ENCODE measurements at places on chromosomes 6 and 20.

GRCh38 chr20:4886771-4887527, 114.4 kb downstream of the SLC23A2 start:
- DNase-seq, result no peak

GRCh38 chr6:44342489-44342888, at the start of gene SPATS1:
Gene SPATS1 (plus strand): TSS chr6:44342650. CDS start chr6:44343096, 446 bp downstream.
- DNase-seq, result no peak

GRCh38 chr6:11778648-11779328, at the start of gene ADTRP:
Gene ADTRP (minus strand): TSS chr6:11778803. CDS start chr6:11778759, 44 bp downstream.
- DNase-seq, result no peak

DNA sequence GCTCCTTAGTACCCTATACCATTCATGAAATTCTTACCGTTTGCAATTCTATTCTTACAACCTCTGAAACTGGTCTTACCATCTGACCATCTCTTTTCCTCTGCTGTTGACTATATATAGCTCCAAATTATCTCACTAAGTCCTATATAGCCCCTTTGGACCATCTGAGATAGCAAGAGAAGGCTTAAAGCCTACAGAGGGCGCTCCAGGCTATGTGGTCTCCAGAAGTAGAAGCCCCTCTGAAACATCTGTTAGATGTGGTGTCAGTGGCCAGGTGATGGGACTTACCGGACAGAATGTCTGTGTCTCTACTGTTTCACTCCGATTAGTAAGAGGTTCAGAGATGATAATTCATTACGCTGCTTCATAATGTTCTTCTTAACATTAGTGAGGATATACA, 140.7 kb upstream of the BMP2 start:
- DNase-seq, result no peak

DNA sequence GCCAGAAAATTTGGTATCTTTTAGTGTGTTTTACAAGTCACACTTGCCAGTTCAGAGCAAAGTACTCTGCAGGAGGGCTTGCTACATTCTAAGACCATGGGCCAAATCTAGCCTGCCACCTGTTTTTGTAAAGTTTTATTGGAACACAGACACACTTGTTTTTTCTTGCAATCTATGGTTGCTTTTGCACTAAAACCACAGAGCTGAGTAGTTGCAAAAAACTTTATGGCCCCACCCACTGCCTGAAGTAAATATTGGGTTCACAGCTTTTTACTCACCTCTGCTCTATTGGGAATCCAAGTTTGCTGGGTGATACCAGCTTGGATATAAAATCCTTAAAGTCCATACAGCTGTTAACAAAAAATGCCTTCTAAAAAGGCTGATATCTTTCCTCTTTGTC, 109.0 kb downstream of the ZFP64 start:
- DNase-seq, result no peak

- no peak for DNase-seq
Observed at GRCh38 chr6:107794771-107795170, 29.3 kb downstream of the SCML4 start.

DNA sequence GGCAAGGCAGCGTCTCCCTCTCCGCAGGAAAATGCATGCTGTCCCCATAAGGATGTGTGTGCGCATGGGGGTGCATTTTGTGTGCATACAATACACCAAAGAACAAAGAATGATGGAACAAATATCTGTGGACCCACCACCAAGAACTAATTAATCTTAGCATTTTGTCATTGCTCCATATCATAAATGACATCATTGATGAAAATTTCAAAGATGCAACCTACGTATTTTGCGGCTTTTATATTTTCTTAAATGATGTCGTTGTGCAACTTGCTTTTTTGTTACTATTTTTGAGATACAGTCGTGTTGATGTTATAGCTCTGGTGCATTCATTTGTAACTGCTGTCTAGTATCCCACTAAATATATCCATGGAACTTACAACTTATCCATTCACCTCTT, 89.7 kb downstream of the SERAC1 start:
- DNase-seq, result no peak

DNA sequence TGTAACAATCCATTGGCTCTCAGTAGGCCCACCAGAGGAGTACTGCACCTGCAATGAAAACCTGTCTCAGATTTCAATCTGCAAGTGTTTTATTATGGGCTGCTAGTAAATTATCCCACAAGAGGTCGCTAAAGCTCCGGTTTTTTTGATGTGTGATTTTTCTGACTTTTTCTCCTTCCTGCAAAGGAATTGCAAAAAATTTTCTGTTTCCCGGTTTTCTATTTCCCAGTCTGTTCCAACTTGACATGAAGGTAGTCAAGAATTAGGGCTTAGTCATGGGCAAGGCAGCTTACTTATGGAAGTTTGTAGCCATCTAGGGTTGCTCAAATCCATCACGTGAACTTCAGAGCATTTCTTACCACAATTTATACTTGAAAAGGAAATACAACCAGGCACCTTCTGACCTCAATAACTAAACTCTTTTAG, 38.5 kb upstream of the AHI1 start:
- peak; percentile 59 for DNase-seq

GRCh38 chr6:113924312-113924723, 46.6 kb downstream of the HDAC2 start:
- DNase-seq, result no peak

- DNase-seq, result no peak
Observed at GRCh38 chr6:38549180-38549579, 90.5 kb downstream of the BTBD9 start.

DNA sequence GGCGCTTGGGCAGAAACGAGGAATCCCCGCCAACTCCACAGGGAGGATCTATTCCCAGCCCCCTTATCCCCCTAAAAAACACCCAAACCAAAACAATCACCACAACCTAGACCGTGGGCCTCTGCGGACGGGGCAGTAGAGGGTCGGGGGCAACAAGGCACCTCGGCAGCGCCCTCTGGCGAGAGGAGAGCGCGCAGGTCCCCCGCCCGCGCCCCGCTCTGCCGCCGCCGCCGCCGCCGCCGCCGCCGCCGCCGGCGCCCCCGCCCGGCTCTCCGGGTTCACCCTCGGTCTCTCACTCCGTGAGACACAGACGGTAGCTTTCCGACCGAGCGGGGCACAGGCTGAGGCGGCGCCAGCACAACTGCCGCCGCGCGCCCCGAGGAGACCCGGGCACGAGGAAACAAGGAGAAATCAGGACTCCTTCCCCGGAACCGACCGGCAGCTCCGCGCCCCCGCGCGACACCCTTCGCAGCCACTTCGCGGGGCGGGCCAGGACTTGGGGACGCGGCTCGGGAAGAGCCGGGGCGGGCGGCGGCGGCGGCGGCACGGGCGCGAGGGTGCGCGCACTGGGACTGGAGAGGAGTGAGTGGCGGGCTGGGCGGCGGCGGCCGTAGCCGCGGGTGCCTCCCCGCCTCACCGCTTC, at the start of gene SLC35F1:
Gene SLC35F1 (plus strand): TSS at position 307 of the 643 bp plus-strand sequence.
- peak; percentile 7 for DNase-seq

DNA sequence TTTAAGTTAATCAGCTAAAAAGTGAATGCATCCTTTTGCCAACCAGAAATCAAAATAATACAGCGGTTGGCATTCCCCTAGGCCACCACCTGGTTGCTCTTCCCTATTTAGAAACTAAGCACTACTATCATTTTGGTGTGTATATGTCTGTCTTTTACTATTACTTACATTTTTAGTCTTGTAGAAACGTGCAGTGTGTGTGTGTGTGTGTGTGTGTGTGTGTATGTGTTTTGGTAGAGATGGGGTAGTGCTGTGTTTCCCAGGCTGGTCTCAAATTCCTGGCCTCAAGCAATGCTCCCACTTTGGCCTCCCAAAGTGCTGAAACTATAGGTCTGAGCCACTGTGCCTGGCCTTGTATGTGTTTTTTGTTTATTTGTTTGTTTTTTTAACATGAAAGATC, 27.4 kb downstream of the MYO6 start:
- no peak for DNase-seq

DNA sequence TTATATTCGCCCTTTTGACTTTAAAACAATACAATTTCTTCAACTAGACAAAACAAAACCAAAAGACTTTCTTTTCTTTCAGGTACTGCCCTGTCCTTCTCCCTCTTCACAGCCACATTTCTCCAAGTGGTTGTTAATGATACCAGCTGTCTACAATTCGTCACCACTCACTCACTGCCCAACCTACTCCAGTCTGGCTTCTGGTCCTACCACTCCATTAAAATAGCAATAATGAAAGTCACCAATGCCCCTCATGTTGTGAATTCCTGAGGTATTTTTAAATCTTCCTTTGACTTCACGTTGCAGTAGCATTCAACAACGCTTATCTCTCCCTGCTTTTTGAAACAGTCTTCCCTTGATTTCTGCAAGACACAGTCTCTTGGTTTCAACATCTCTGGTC, 11.6 kb upstream of the MAN1A1 start:
- DNase-seq, result no peak

DNA sequence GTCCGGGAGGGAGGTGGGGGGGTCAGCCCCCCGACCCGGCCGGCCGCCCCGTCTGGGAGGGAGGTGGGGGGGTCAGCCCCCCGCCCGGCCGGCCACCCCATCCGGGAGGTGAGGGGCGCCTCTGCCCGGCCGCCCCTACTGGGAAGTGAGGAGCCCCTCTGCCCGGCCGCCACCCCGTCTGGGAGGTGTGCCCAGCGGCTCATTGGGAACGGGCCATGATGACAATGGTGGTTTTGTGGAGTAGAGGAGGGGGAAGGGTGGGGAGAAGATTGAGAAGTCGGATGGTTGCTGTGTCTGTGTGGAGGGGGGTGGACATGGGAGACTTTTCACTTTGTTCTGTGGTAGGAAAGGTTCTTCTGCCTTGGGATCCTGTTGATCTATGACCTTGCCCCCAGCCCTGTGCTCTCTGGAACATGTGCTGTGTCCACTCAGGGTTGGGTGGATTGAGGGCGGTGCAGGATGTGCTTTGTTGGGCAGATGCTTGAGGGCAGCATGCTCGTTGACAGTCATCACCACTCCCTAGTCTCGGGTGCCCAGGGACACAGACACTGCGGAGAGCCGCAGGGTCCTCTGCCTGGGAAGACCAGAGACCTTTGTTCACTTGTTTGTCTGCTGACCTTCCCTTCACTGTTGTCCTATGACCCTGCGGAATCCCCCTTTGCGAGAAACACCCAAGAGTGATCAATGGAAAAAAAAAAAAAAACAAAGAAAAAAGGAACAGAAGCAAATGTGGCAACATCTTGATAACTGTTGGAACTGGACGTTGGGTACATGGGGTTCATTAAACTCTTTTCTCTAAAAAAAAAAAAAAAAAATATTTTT, 15.7 kb upstream of the E2F1 start:
- DNase-seq, result no peak

- no peak for DNase-seq
Observed at GRCh38 chr20:43752561-43753301, 25.9 kb upstream of the GTSF1L start.

GRCh38 chr6:106453756-106454367, 93.3 kb downstream of the CRYBG1 start:
- no peak for DNase-seq

DNA sequence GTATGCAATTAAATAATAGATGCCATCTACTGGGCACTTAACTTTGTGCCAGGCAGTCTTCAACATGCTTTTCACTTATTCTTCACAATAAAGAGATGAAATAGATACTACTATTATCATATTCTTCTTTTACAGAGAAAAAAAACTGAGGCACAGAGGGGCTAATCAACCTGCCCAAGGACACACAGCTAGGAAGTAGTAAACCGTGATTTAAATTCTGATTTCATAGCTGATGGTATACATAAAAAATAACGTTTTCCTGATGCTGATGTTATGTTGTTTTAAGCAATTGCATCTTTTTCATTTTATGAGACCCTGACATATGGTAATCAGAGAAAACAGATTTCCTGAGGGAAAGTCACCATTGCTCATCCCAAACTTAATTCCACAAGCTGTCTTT, 45.1 kb upstream of the ATXN1 start:
- no peak for DNase-seq

- DNase-seq, result no peak
Observed at GRCh38 chr6:161532536-161532935, 258.7 kb upstream of the AGPAT4 start.

- peak; percentile 59 for DNase-seq
Observed at GRCh38 chr20:8152183-8152582, 20.1 kb downstream of the PLCB1 start.

DNA sequence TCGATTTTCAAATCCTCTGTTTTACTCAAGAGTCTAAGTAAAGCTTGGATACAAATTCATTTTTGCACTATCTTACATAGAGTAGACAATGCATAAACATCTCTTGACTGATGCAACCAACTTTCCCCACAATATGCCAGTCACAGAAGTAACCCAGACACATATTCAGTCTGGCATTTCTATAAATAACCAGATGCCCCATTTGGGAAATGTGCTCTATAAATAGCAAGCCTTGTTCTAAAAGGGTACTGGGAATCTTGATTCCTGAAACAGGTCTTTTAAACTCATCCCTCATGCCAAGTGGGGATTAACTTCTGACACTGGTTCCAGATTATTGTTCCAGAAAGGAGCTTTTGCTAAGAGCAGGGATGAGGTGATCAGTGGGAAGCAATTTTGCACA, 411.7 kb downstream of the EPM2A start:
- DNase-seq, result no peak

GRCh38 chr6:157527471-157527907, 146.5 kb downstream of the ZDHHC14 start:
- no peak for DNase-seq

GRCh38 chr6:17987447-17987696, at the start of gene KIF13A:
Gene KIF13A (minus strand): TSS chr6:17987635. CDS start chr6:17987463, 172 bp downstream.
- DNase-seq, result no peak

- no peak for DNase-seq
Observed at GRCh38 chr6:66336176-66336575, 629.1 kb upstream of the EYS start.

GRCh38 chr20:57398231-57398821, 7.1 kb downstream of the RBM38 start:
- no peak for DNase-seq

DNA sequence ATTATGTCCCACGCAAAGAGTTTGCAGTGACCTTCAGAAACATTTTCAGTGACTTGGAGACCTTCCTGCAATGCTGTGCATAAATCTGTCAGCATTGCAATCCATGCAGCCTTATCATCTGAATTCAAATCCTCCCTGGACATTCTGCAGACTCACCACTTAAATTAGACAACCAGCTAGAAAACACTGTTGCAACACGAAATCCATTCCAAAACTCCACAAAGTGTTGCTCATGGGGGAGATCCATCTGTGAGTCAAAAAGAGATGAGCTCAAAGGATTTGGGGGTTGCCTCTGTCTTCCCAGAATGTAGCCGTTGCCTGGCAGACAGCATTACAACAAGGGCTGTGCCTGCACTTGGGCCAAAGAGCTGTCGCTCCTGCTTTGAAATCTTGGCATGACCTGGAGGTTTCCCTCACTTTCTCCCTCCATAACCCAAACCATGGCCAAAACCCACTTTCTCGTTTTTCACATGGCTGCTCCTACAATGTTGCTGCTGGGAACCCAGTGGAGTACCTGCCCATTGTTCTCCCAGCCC, 163.5 kb upstream of the CDYL start:
- DNase-seq, result no peak

- DNase-seq, result no peak
Observed at GRCh38 chr20:63044204-63044600, 37.4 kb upstream of the BHLHE23 start.

GRCh38 chr6:34230653-34231371, 5.9 kb upstream of the HMGA1 start:
- no peak for DNase-seq

- DNase-seq, result no peak
Observed at GRCh38 chr6:15790116-15790515, 127.3 kb upstream of the DTNBP1 start.

- DNase-seq, result no peak
Observed at GRCh38 chr20:25538838-25539665, 46.3 kb downstream of the NINL start.

GRCh38 chr6:132919045-132919860, 104.9 kb downstream of the RPS12 start:
- no peak for DNase-seq

- no peak for DNase-seq
Observed at GRCh38 chr6:13268913-13269518, 59.3 kb downstream of the TBC1D7 start.

GRCh38 chr20:56816349-56816748, 187.2 kb downstream of the TFAP2C start:
- no peak for DNase-seq

Measured in kidney capillary endothelial cell (primary cell).